Activated CD4-positive, alpha-beta T cell treated with anti-CD3 and anti-CD28 coated beads, Interleukin-2, Interleukin-4, amounts not matched to agents 100 ng/mL and 50 ng/mL, durations not matched to agents 16 hours and 8 hours (primary cell): ENCODE measurements at places on chromosomes 12 and 14.

DNA sequence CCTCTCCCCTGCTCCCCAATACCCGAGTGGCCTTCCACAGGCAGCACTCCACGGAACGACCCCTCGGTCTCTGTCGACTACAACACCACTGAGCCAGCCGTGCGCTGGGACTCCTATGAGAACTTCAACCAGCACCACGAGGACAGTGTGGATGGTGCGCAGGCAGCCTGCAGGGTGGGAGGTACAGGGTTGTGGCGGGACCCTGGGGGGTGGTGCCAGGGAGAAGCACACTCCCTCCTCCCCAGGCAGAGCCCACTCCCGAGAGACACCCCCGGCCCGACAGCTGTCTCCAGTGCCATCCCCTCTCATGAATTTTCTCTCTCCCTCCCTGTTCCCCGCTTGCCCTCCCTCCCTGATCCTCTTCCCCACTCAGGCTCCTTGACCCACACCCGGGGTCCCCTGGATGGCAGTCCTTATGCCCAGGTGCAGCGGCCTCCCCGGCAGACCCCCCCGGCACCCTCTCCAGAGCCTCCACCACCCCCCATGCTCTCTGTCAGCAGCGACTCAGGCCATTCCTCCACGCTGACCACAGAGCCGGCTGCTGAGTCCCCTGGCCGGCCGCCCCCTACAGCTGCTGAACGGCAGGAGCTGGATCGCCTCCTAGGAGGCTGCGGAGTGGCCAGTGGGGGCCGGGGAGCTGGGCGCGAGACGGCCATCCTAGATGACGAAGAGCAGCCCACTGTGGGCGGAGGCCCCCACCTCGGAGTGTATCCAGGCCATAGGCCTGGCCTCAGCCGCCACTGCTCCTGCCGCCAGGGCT, 9.0 kb downstream of the TNS2 start:
- no peak for DNase-seq

DNA sequence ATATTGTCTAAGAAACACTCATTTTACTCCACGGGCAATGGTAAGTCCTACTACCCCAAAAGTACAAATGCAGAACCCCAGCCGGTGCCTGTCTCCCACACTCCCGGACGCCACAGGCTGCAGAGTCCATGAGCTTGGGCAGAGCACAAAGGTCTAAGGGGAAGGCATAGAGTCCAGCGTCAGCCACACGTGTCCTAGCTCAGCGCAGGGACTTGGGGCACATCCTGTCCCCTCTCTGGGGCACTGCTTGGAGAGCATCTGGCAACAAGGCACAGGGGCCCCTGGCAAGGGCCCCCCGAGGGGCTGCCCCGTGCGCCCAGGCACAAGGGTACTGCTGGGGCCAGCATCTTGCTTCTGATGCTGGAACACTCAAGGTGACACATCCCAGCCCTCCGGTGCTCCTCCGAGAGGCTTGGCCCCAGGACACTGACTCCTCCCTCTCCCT, 58.4 kb downstream of the BCL11B start:
- no peak for DNase-seq

DNA sequence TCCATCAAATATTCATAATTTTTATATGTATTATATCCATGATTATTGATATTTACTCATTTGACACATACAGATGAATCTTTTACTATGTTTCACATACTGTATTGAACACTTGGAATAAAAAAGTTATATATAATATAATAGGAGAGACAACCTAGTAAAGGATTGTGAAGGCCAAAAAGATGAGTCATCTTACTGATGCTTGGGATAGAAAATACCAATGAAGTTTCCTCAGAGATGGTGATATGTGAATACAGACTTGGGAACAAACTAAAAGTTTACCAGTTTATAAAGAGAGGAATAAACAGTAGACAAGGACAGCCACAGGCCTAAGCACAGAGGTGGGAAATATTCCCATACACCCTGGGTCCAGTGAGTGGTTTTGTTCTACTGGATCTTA, 743.9 kb upstream of the FLRT2 start:
- no peak for DNase-seq

DNA sequence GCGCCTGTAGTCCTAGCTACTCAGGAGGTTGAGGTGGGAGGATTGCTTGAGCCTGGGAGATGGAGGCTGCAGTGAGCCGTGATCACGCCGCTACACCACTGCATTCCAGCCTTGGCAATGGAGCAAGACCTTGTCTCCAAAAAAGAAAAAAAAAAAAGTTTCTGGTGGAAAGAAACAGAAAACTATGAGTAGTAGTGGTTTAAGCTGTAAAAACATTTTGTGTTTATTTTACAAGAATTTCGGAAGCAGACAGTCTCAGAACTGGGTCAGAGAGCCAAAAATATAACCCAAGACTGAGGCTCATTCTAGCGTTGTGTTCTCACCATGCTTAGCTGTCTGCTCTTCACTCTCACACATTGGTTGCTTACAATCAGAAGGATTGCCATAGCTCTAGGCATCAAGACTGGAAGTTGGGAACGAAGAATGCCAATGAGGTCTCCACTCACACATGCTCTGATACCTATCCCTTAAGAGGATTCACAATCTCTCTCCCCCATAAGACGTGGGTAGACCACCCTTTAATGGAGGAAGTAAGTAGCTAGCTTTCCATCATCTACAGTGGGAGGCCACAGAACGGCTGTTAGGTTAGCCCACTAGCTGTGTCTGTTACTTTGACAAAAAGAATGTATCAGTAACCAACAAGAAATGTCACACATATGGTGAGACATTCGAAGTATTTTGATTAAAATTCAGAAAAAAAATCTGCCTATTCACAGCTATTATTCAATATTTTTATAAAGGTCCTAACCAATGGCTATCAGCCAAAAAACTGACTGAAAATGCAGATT, 117.6 kb upstream of the RASSF8 start:
- DNase-seq: no peak

- DNase-seq: no peak
Measured at GRCh38 chr14:93302688-93303581, 29.9 kb downstream of the BTBD7 start.

DNA sequence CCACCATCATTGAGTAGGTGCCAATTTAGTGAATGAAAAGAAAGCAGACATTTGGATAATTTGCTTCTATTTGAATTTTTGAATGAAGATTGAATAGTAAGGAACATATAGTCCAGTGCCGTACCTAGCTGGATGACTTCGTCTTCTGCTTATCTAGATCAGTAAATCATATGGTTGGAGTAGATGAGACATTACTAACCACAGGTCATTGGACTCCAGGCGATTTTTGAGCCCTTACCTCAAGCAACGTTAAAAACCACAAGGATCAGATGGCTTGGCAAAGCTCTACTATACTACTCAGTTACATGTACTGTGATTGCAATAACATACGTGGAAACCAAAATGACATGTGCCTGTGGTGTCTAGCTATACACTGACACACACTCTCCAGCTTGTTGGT, 1.7 kb upstream of the SPATS2 start:
- DNase-seq: no peak

GRCh38 chr12:41437563-41437962, 249.4 kb downstream of the PDZRN4 start:
- no peak for DNase-seq

- no peak for DNase-seq
Measured at GRCh38 chr12:53171725-53172329, 8.7 kb upstream of the ZNF740 start.

DNA sequence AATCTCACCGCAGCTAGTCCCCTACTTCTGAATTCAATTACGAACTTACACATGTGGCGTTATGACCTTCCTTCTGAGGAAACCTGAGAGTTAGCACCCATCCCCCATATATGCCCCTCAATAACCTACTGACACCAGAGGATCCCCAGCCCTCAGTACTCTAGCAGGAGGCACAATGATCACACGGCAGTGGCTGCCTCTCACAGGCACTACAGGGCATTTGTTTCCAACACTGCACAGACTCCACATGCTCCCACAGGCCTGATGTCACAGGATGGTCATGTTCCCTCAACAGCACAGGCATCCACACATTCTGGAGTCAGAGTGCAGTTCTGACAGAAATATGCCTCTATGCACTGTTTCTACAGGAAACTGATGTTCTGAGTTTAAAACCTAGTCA, 17.4 kb downstream of the PPP1CC start:
- DNase-seq: no peak

GRCh38 chr14:67690011-67690410, 5.6 kb downstream of the RDH11 start:
- no peak for DNase-seq

DNA sequence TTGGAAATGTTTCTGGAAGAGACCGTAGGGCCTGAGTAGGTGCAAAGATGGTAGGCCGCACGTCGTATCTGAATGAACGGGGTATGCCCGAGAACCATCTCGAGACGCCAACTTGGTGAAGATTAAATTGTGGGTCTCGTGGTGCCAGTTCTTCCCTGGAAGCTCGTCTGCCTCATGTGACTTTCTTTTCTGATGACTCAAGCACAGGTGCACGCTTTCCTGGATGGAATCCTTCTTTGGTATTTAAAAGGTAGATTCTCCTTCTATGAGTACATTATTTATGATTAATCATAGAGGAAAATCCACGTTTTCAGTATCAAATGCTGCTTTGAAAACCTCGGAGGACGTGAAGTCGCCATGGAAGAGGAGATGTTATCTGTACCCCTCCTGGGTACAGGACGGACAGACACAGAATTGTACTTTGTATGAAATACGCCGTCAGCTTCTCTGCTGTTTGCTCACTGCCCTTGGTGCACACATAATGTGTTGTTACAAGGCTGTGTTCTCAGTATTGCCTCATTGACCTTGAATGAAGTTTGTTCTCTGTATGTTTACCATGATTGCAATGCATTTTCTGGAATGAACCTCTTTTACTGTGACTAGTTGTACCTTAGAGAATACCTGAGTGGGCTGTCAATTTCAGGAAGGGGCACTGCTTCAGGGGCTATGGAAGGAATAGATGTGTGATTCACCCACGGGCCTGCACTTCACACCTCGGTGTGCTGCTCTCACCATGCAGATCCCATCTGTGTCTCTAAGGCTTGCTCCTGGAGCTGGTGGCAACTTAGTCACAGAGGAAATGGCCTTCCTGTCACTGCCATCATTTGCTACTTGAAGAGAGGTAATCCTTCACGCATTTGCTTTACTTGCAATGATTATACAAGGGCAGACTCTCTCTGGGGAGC, 137.3 kb upstream of the RTL1 start:
- no peak for DNase-seq

GRCh38 chr12:108305991-108306501, 33.1 kb downstream of the CMKLR1 start:
- no peak for DNase-seq
